Stimulated activated CD4-positive, alpha-beta T cell treated with anti-CD3 and anti-CD28 coated beads, Interleukin-15, amount 100 ng/mL, for 1 hour (primary cell): ENCODE measurements at places on chromosomes 11 and 22.

GRCh38 chr22:24459911-24460310 lies 32.5 kb downstream of the ADORA2A start:
- no peak for DNase-seq

GRCh38 chr22:29183971-29184848 lies 21.5 kb upstream of the EMID1 start:
- DNase-seq: no peak

DNA sequence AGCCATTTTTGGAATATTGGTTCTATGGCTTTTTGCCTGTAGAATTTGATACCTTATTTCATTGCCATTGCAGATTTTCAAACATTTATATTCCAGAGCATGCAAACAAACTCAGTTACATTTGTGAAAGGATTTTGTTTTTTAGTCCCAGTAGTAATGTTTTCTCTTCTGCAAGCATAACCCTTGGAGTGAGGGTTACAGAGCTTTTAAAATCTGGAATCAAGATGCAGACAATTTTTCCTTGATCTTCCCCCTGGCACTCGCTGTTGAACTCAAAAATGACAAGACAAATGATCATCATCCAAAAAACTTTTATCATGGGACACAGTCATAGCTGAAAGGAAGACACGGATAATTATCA lies 20.8 kb downstream of the BBOX1 start:
- DNase-seq: no peak

- DNase-seq: no peak
These were observed 27.3 kb downstream of the USP35 start for GRCh38 chr11:78216021-78216420.

- no peak for DNase-seq
These were observed 49.4 kb downstream of the TEAD1 start for GRCh38 chr11:12723421-12724300.
